M059J (cell line): ENCODE measurements at places on chromosomes 3 and 15. TPM values are rescaled to one million over a fixed set of nuclear protein-coding genes. Genes with fewer than 3 reads are reported as not detected.

Gene CCRL2
- total RNA-seq, result 0.27 and 1.0 TPM in 2 replicates

DNA sequence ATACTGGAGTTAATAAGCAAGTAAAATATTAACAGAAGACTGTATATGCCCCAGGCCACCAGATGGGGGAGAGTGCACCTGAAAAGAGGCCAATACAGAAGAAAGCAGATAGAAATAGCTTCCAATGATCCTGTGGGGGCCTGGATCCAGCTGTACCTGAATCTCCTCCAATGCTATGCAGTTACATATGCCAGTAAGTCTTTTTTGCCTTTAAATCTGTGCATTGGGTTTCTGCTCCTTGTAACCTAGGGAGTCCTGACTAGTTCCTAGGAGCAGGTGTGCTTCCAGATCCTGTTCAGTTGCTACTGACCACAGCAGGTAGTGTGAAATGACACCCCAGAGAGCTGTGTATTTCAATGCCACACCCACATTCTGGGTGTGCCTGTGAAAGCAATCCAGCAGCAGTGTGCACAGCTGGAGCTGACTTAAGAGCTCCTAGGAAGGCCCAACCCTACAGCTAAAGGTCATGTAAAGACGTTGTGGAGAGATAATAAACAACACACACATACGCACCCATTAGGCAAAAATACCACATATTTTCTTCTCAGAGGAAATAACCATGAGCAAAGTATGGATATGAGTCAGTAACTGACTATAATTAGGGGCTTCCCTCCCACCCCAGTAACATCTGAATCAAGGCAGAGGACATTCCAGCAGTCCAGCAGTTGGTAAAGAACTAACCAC is 62.2 kb upstream of the AKAP13 start:
- peak; percentile 82 for DNase-seq

- no peak for DNase-seq
Measured at GRCh38 chr3:56111606-56112304, 356.5 kb downstream of the ERC2 start.

DNA sequence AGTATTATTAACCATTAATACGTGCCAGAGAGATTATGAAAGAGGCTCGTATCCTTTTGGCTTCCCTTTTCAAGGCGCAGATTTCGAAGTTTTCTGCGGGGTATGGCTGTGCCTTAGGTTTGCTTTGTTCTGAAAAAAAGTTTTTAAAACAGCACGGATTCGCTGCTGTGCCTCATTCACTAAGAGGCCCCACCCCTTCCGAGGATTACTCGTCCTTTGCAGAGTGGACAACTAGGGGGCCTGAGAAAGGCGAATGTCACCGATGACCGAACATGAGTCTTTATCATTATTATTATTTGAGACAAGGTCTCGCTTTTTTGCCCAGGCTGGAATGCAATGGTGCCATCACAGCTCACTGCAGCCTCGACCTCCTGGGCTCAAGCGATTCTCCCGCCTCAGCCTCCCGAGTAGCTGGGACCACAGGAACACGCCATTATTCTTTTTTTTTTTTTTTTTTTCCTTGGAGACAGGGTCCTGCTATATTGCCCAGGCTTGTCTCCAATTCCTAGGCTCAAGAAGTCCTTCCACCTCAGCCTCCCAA is 684 bp upstream of the RPS27L start:
- peak; percentile 77 for DNase-seq

- DNase-seq, result no peak
Measured at GRCh38 chr3:8298021-8298954, 203.3 kb upstream of the LMCD1 start.

GRCh38 chr3:7962301-7962700 is 539.3 kb upstream of the LMCD1 start:
- no peak for DNase-seq
